ENCODE measurements at places on chromosomes 5 and 9.

GRCh38 chr5:1399737-1400136 lies 45.5 kb downstream of the SLC6A3 start:
- no peak for DNase-seq

GRCh38 chr5:131386779-131387178 lies 122.9 kb downstream of the CDC42SE2 start:
- no peak for DNase-seq

GRCh38 chr9:382383-382782 lies 167.7 kb downstream of the DOCK8 start:
- DNase-seq: no peak

GRCh38 chr5:34511915-34512314 lies 144.2 kb upstream of the RAI14 start:
- DNase-seq: no peak

- no peak for DNase-seq
Measured at GRCh38 chr5:122149321-122150090, 20.2 kb downstream of the ZNF474 start.

DNA sequence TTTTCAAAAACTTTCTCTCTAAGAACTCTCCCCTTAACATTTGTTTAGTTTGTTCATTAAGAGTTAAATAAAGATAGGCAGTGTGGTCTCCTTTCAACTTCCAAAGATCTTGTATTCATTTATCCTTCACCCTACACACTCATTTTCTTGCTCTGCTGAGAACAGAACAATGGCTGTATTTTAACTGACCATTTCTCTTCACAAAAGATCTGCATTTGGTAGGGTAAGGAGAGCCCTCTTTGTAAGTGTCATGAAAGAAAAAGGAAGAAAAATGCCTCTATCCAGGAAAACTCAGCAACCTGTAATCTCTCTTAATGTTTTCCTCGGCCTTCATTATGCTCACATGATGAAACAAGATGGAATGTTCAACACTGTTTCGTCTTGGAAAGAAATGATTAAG lies 193.7 kb upstream of the TLE4 start:
- DNase-seq: no peak

DNA sequence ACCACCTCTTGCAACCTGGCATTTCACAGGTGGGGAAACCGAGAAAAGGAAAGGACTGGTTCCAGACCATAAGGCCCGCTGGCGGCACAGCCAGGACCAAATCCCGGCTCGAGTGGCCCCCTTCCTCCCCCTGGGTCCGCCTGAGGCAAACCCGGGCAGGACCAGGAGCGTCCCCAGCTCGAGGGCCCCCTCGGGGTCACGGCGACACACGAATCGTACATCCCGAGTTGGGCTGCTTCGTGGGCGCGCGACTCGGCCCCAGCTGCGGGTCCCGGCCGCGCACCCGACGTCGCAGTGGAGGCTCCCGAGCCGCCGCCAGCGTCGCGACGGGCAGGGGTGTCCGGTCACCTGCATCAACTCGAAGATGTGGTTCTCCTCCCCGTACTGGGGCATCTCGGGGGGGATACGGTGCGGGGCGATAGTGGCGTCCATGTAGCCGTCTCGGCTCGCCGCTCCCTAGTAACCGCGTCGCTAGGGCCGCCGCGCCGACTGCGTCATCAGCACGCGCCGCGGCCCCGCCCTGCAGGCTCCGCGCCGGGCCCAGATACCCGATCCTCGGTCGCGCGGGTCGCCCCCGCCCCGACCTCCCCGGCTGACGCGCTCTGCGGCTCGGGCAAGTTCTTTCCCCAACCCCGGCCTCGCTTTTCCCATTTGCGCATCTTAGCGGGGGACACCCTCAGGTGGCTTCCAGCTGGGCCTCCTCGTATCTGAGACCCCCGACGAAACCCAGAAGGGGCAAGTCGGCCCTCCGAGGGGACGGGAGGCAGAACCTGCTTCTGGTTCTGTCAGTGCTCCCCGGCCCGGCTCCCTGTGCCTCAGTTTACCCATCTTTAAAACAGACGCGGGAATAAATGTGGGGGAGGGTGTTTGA lies at the start of gene AK8:
TSS of gene AK8 (minus strand) at position 461 of the 871 bp plus-strand sequence. CDS start at position 432, 29 bp downstream.
- DNase-seq: peak; percentile 75

DNA sequence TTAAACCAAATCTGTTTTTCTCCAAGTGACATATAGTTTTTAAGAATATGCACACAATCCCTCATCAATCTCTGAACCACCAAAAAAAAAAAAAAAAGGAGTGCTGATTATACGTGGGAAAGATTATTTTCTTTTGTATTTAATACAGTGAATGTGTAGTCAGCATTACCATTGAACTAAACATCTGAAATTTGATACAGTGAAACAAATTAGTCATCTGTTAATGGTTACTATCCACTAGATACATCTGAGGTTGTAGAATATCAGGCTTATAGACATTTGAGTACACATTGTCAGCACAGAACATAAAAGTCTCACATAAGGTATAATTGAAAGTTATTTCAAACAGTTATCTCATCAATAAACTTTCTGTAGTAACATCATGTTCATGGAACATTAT lies 87.0 kb downstream of the SLF1 start:
- DNase-seq: no peak

- no peak for DNase-seq
Measured at GRCh38 chr9:89194421-89195130, 16.0 kb upstream of the SHC3 start.

DNA sequence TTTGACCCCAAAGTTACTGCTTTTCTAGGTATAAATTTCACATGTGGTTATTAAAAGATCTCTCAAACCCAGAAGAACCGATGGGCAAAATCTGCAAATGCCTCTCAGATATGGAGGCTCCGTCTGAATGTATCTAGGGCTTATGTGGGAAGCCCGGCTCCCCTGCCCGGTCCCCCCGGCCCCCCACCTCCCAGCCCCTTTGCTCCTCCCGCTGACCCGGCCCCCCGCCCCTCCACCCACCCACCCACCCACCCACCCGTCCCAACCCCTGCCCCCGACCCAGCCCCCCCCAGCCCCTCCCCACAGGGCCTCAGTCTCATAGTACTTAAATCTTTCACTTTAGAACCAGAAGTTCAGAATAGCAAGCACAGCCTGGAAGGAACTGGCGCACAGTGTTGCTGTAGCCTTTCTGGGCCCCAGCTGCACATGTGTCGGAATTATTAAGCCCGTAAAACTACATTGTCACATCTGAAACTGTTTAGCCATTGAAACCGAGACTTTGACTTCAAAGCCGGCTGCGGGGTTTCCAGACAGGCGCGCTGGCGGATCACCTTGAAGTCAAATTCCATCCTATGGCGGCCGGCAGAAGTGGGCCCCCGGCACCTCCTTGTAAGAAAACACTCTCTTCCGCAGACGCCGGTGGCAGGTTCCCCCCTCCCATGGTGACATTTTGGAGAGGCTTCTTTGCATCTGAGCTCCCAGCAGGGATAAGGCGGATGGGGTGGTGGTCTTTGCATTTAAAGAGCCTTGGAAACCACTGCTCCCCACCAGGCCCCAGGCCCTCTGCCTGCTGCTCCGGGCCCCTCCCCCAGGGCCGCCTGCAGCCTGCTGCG lies 12.8 kb downstream of the NKD2 start:
- no peak for DNase-seq

DNA sequence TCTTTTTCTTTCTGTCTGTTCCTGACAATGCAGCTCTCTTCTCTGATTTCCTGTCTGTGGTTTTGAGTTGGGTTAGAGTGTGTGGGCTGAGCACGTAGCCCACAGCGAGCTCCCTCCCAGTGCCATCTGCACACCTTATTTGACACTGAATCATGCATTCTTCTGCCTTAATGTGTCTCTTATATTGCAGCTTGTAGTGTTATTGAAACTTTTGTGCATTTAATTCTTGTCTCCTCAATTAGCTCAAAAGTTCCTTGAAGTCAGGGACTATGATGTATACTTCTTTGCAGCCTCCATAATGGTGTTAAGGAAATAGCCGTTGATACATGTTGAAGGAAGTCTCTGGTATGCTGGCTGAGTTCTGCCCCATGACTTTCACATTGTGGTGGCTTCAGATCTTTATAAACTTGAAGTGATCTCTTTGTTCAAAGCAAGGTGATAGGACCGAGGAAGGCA lies 576.2 kb upstream of the CLINT1 start:
- peak; percentile 3 for DNase-seq

GRCh38 chr9:89425024-89425805 lies 72.7 kb downstream of the SEMA4D start:
- no peak for DNase-seq

DNA sequence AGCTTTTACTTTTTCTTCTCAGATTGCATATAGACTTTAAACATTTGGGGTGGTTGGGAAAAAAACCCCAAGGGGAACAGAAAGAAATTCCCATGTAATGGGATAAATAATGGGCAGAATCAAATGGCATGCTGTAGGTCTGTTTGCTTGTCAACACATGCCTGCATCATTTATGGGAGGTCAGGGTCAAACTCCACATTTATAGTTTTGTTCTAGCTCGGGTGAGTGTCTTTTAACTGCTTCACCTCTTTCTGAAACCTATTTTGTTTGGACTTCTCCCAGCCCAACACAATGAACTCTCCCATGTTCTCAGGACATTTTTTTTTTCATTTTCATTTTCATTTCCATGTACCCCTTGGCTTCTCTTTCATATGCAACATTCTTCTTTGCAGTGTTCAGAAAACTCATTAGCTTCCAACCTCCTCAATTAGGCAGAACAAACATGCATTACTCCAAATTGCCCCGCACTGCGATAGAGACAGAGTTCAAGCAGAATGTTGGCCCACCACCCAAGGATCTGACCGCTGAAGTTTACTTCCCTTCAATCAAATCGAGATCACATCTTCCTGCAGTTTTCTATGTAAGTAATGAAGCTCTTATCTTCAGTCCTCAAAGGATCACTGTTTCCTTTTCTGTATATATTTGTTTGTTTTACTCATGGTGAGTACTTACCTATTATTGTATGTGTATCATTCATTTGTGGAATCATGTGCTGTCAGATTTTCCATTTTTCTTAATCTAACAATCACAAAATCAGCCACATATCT lies 354.6 kb downstream of the ZSWIM6 start:
- no peak for DNase-seq

GRCh38 chr9:36764364-36765076 lies 191.8 kb downstream of the MELK start:
- DNase-seq: no peak

DNA sequence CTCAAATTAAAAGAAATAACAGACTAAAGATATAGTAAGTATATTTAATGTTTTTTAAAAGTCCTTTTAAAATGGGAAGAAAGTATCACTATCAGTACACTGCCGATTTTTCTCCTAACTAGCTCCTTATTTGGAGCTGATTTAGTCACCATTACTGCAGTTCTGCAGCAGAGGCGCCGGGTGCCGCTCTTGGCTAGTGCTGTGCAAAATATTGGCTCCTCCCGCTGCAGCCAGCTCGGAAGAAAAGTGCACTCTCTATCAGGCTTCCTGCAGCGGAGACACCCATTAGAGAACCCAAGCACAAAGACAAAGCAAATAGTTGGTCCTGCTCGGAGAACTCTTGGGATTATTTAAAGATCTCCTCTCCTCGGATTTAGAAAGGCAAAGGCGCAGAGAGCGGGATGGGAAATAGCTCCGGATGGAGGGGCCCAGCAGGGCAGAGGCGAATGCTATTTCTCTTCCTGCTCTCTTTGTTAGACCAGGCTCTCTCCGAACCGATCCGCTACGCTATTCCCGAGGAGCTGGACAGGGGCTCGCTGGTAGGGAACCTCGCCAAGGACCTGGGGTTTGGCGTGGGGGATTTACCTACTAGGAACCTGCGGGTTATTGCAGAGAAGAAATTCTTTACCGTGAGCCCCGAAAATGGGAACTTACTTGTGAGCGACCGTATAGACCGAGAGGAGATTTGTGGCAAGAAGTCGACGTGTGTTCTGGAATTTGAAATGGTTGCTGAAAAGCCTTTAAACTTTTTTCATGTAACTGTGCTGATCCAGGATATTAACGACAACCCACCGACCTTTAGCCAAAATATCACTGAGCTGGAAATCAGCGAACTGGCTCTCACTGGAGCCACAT lies at the start of gene PCDHGB3:
TSS of gene PCDHGB3 (plus strand) at position 249 of the 855 bp plus-strand sequence. CDS start at position 402, 153 bp downstream.
- DNase-seq: no peak

DNA sequence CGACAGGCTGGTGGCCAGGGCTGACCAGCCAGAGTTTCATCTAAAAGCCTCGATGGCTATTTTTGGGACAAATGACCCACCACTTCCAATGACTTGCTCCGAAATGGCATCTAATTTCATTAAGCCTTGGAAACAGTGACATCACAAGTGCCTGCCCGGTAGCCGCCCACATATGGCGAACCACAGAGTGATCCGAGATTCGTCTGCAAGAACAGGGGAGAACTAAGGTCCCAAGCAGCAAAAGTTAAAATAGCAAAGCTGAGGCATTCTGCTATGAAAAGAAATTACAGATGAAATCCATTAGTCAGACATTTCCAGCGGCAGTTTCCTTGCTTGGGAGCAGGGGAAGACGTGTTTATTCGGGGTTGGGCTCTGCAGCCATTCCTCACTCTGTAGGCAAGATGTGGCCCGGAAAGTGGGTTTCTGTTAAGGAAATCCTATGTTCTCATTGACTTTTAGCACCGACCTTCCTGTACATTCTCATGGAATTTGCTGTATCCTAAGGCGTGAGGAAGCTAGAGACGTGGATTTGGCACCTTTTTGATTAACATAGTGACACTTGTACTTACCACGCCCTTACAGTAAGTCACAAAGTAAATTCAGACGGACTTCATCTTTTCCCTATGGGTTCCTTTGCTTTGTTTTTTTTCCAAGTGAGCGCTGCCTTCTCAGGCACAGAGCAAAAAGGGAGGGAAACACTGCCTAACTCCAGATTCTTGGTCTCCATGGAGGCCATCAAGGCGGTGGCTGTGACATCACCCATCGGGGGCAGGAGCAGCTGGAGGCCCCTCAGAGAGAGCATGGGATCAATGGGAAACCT lies 45.1 kb downstream of the ERGIC1 start:
- no peak for DNase-seq

DNA sequence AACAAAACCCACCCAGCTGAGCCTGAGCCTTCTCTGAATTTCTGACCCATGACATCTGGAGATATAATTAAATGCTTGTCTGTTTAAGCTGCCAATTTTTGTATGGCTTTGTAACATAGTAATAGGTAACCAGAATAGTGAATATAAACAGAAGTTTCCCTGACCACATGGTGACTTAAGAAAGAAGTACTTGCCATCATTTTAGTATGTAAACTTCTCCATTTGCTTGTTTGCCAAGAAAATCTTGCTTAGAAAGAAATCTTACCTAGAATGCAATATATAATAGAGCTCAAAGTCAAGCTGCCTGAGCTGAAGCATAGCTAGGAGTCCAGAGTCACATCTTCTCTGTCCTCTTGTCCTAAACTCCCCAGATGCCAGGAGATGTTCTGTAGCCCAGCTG lies 117.0 kb downstream of the PCSK1 start:
- DNase-seq: no peak

- no peak for DNase-seq
Measured at GRCh38 chr5:466661-467310, 23.8 kb downstream of the EXOC3 start.

GRCh38 chr5:82924226-82925060 lies 152.8 kb downstream of the TMEM167A start:
- DNase-seq: no peak
